Transverse colon (tissue), 4 donors: ENCODE measurements at places on chromosomes 16 and 17. TPM values are rescaled to one million over a fixed set of nuclear protein-coding genes. Genes with fewer than 3 reads are reported as not detected.

GRCh38 chr16:69364088-69364487, 12.5 kb upstream of the TMED6 start:
- H3K27ac ChIP-seq, result no peak overlapping the region
- H3K27me3 ChIP-seq, result no peaks in the 10 kb centered on the region
- no peak for DNase-seq

DNA sequence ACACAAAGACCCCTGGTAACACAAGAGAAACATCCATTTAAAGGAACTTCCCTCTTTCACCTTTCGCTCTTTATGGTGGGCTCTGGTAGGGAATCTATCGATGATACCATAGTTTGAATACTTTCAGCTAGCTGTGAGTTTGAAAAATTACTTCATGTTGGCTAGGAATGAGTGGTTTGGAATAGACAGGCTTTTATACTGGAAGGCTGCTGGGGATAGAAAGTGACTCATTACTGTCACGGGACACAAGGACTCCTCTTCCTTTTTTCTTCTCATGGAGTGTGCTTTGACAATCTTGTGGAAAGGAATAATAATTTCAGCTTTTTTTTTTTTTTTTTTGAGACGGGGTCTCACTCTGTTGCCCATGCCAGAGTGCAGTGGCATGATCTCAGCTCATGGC, 76.9 kb downstream of the CYB561 start:
- no peak for DNase-seq
- no peak overlapping the region for H3K4me3 ChIP-seq
- no peaks in the 10 kb centered on the region for H3K36me3 ChIP-seq

- no peak for DNase-seq
- H3K27me3 ChIP-seq, result no peaks in the 10 kb centered on the region
- no peaks in the 10 kb centered on the region for H3K36me3 ChIP-seq
- no peak overlapping the region for H3K4me3 ChIP-seq
- H3K27ac ChIP-seq, result no peak overlapping the region
- no peaks in the 10 kb centered on the region for H3K4me1 ChIP-seq
Observed at GRCh38 chr17:83182620-83183101, 103.3 kb downstream of the METRNL start.

- no peaks in the 10 kb centered on the region for H3K27me3 ChIP-seq
- DNase-seq, result no peak
- H3K36me3 ChIP-seq, result no peaks in the 10 kb centered on the region
- no peak overlapping the region for H3K27ac ChIP-seq
- no peak overlapping the region for H3K4me3 ChIP-seq
Observed at GRCh38 chr16:81908466-81909262, 102.6 kb downstream of the SDR42E1 start.

DNA sequence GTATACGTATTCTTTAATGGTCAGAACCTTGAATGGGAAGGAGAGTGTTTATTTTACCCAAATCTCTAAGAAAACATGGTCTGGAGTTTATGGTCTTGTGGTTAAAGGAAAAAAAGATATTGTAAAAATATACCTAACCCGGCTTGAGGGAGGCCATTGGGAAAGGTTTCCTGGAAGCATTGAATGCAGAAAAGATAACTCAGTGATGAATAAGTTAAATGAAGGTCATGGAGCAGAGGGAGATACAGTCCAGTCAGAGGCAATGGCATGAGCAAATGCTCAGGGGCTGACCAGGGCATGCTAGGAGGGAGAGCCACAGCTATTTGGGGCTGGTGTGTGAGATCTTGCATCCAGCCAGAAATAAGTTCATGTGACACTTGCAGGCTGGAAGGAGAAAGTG, 430.4 kb upstream of the CDH5 start:
- no peaks in the 10 kb centered on the region for H3K36me3 ChIP-seq
- no peaks in the 10 kb centered on the region for H3K4me1 ChIP-seq
- no peak overlapping the region for H3K4me3 ChIP-seq
- no peak for DNase-seq
- no peak overlapping the region for H3K27ac ChIP-seq

- no peaks in the 10 kb centered on the region for H3K27me3 ChIP-seq
- peaks cover 6% of the 10 kb centered on the region for H3K4me1 ChIP-seq
- DNase-seq, result no peak
- no peak overlapping the region for H3K4me3 ChIP-seq
- H3K36me3 ChIP-seq, result no peaks in the 10 kb centered on the region
Observed at GRCh38 chr17:18176176-18176575, 7.5 kb upstream of the ALKBH5 start.

The NECAB2 gene
- total RNA-seq, result 0.41 TPM

The GAS7 gene
- 59.1 TPM for total RNA-seq
